Occipital lobe (tissue), 3 donors: ENCODE measurements at places on chromosomes 5 and 9. TPM values are rescaled to one million over a fixed set of nuclear protein-coding genes. Genes with fewer than 3 reads are reported as not detected.

Gene WNK2
- 16.4 TPM for total RNA-seq

Gene MLANA
- not detected for total RNA-seq

Gene GRXCR2
- not detected for total RNA-seq

Gene PCDHGC4
- 91.2 TPM for total RNA-seq

Gene PCDHB13
- 9.2 TPM for total RNA-seq

Gene CREBRF
- 39.8 TPM for total RNA-seq

Gene DDX41
- total RNA-seq = 63.5 TPM

Gene PLPP6
- total RNA-seq = 18.2 TPM

Gene WDR38
- total RNA-seq = not detected

Gene TMEM8B
- 5.6 TPM for total RNA-seq

Gene WHRN
- total RNA-seq = 0.94 TPM
